ENCODE measurements at places on chromosomes 6 and 20.

DNA sequence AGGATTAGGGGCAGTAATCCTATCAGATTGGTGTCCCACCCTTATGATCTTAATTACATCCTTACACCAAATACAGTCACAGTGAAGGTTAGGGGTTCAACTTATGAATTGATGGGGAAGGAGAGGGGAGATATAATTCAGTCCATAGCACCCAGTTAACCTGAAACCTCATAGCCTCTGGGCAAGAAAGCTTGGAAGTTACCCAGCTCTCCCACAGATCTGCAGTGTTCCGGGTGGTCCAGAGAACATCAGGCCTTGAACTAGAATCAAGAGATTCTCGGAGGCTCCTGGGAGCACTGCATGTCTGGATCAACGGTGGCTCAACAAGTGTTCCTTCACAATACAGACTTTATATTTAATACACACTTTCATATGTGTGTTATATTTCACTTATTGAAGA lies 392.6 kb upstream of the MARCKS start:
- no peak for DNase-seq

- no peak for DNase-seq
Observed at GRCh38 chr20:63931735-63932134, 24.5 kb downstream of the UCKL1 start.

- DNase-seq, result no peak
Observed at GRCh38 chr6:144999127-144999526, 714.0 kb downstream of the UTRN start.

DNA sequence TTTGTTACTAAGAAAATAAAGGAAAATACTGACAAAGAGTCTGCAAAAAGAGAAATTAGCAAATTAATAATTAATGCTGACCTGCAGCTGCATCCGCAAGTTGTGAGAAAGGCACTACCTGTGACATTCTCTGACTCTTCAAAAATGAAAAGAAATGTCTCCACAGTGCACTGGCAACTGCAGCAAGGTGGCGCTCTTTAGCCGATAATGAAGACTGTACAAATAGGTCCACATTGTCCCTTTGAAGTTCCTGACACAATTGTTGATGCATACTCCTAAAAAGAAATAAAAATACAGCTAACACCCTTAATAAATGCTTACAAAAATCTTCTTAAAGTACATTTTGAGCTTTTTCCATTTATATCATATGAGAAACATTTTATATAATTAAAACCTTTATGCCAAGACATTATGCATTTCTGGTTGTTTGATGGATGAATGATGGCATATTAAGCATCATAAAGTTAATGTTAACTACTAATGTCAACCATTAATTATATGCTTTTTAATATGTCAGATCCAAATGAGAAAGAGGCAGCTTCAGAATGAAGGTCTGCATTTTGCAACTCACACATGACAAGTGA lies 96.5 kb downstream of the MMS22L start:
- DNase-seq, result peak; percentile 7

DNA sequence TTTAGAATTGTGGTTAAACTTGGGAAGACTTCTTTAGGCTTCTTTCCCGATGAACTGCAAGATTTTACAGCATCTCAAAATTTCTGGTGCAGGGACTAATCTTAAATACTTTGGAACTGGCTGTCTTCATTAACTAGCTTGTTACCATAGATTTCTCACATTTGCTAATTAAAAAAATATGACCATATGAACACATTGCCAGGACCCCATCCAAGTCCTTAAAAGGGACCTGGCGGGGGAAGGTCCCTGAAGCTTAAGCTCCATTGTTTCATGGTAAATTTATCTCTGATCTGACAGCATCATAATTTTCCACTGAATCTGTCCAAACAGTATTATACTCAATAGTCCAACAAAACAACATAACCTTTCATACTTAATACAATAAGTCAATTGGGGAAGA lies 517.8 kb upstream of the FLRT3 start:
- no peak for DNase-seq

DNA sequence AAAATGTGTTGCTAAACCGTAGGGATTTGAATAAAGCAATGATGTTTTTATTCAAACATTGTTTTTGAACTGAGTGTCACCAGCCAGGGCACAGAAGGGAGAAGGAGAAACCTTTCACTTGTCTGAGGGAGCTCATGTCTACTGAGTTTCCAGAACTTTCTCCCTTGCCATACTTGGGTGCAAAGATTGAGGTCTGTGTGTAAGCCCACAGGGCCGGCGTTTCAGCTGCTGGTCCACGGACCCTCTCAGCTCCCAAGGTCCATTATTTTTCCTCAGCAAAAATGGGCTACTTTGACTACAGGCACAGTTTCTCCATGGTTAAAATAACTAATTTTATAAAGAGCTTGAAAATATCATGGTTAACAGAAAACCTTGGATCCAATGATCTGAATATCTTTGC lies 32.6 kb downstream of the PSMG4 start:
- no peak for DNase-seq

DNA sequence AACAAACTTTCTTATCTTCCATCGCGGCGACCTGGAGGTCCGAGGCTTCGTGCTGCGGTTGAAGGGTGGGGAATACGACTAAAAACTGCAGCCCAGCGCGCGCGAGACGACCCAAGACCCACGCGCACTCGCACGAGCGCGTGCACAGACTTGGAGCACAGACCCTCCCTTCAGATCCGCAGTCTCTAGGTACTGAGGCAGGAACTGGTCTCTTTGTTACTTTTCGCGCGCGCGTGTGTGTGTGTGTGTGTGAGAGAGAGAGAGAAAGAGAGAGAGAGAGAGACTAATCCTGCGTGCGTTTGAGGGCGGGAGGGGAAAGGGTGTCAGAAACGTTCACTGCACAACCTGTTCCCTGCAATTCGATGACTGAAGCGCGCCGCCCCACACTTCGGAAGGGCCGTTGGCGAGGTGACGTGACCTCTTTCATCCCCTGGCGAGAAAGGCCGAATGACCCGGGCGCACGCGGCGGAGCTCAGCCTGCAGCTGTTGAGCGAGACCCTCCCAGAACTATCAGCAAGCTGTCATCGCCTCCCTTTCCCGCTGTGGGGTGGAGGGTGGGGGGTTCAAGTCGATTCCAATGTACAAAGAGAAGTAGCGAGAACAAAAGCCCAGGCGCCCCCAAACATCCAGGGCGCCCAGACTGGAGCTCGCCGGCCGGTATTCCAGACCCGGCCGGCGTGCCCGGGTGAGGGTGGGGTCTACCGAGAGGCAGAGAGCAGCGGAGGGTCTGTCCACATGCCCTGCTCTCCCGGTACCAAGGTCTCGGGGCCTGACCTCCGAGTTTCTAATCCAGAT lies 1.5 kb upstream of the TUBB2B start:
- DNase-seq, result no peak

GRCh38 chr20:9503526-9504245 lies 10.7 kb upstream of the LAMP5 start:
- DNase-seq, result no peak

DNA sequence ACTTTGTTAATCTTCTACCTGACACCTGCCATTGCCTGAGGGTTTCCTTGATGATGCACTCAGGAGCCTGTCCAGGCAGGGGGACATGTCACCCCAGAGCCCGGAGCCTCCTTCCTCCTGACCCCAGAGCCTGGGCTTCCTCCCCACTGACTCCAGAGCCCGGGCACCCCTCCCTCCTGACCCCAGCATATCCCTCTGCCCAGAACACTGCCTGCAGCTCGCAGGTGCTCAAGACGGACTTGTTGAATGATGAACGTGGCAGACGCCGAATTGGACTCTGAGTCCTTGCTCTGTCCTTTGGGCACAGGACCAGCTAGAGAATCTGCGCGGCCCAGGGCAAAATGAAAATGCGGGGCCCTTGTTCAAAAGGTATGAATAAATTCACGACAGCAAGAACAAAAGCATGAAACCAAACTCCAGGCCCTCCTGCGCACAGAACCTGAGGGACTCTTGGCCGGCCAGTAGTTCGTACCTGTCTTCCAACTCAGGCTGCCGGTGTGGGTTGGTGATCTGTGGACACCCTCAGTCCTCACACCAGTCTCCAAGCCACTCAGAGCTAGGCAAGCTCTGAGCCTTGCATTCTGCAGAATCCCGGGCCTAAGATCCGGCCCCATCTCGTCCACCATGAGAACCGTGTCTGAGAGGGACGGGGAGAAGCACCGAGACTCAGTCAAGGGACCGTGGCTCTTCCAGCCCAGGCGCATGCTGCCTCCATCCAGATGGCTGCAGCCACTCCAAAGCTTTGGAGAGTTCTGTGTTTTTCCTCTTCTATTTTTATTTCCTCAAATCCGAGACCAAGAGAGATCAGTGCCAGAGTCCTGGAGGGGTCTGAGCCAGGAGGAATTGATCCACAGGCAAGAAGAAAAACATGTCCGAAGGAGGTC lies 104.7 kb downstream of the BMP7 start:
- no peak for DNase-seq

GRCh38 chr6:20789162-20789561 lies 254.9 kb downstream of the CDKAL1 start:
- DNase-seq, result no peak

DNA sequence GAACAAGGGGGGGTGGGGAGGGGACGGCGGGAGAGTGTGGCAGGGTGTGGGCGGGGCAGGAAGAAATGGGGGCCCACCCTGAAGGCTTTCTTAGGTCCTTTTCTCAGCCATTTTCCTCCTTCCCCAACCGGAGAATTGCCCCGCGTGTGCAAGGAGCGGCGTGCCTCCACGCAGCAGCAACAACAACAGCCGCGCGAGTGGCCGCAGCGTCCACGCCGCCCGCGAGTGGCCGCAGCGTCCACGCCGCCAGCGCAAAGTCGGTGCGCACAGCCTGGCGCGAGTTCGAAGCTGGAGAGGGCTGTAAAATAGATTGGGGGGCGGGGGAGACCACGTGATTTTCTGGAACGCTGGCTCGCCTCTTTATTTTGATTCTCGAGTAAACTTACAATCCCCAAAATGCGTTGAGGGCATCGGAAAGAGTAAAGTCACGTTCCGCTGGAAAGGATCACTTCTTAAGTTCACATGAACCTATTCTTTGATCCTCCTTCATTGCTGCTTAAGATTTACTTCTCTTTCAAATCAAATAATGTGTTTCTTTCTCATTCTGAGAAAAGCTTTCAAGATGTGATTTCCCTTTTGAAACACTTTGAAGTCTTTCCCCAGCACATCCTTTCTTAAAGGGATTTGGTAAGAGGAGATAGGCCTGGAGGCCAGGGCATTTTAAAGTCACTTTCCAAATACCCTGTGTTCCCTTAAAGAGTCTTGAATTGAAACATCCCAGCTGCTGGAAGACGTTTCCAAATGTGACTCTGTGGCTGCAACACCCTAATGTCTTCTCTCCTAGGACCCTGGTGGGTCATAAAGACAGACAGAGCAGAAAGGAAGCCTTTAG lies 66.7 kb upstream of the ZNF217 start:
- no peak for DNase-seq

DNA sequence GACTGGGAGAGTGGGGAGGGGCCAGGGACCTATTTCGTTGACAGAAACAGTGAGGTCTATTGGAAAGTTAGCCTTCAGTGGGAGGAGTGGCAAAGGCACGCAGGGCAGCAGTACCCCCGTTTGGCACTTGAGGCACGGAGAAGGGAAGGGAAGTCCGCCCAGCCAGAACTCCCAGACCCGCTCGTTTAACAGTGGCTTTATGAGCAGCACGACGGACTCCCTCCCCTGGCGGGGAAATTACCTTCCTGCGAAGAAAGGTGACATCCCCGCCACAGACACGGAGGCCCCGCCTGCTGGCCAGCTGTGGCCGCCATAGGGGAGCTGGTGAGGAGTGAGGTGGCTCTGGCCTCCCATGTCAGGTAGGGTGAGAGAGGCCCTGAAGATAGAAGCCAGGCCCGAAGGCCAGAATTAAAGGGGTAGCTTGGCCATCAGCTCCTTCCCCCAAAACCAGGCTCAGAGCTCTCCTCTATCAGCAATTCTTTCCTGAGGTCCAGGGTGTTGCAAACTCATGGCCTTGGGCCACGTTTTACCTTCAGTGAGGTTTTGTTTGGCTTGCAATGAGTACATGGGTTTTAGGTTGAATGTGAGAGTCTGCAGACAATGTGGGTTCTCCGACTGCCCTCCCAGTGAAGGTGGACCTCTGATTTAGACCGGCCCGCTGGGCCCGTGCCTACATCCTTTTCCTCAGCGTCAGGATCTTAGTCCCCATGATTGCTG lies 123.7 kb downstream of the MRPL14 start:
- no peak for DNase-seq

DNA sequence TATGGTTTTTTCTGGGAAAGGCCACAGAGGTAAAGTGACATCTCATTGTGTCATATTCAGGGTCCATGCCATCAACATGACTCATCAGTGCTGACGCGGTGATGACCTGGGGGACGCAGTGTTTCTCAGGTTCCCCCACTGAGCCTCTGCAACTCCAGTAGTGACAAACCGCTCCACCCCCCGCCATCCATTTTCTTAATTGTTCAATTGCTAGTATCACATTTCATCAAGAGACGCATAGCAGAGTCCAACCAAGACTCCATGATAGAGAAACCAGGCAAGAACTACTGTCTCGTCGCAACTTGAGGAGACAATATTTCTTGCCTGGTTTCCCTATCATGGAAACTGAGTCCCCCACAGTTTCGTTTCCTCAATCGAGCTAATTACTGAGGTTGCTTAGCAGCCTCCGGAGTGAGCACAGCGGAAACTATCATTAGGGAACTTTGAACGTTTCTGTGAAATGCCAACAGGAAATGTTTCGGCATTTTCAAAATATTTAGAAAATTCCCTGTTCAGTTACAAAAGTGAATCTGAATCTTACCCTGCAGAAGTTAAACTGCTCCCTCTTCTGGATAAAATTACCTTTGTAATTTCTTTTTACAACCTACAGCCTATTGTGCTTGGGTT lies 12.2 kb upstream of the SERPINB1 start:
- DNase-seq, result no peak

DNA sequence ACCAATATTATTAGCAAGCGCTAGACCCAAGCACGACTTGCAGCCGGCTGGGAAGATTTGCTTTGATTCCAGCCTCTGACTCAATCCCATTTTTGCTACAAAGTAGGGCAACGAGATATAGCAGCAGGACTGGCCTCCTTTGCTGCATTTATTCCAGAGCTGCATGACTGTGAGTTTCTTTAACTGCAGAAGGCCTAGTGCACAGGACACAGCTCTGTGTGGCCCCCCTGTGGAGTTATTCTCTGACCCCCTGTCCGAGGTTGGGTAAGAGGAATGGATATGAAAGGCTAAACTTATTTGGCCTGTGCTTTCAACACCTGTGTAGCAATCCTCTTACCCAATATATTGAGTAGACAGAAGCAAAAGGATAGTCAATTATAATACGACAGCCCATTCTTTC lies 133.3 kb upstream of the SPTLC3 start:
- no peak for DNase-seq

- no peak for DNase-seq
Observed at GRCh38 chr6:42084889-42085288, 34.6 kb downstream of the TAF8 start.

GRCh38 chr6:15499125-15499524 lies 163.7 kb downstream of the DTNBP1 start:
- no peak for DNase-seq

DNA sequence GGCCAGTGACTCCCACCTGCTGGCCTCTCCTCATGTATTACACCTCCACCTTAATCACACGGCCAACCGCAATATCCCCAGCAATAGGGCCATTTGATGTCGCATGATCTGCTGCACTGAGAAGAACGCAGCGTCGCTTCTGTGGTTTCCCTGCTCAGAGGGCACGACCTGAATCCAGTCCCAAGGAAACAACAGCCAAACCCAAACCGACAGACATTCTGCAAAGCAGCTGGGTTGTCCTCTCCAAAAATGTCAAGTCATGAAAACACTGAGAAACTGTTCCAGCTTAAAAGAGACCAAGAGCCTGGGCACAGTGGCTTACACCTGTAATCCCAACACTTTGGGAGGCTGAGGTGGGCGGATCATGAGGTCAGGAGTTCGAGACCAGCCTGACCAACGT lies 7.5 kb upstream of the BPI start:
- no peak for DNase-seq

- DNase-seq, result no peak
Observed at GRCh38 chr20:16321291-16321690, 252.0 kb downstream of the KIF16B start.

GRCh38 chr6:105069821-105070445 lies 109.9 kb downstream of the POPDC3 start:
- DNase-seq, result no peak

All from activated T-helper 1 cell treated with anti-CD3 and anti-CD28 coated beads, Interleukin-2, amount 50 U/mL, for 16 hours (primary cell).